ENCODE measurements at places on chromosomes 6 and 20.

GRCh38 chr20:33443006-33443511 is 504 bp downstream of the SNTA1 start:
- DNase-seq: no peak

- DNase-seq: no peak
These were observed 29.1 kb downstream of the MRAP2 start for GRCh38 chr6:84062519-84063154.

DNA sequence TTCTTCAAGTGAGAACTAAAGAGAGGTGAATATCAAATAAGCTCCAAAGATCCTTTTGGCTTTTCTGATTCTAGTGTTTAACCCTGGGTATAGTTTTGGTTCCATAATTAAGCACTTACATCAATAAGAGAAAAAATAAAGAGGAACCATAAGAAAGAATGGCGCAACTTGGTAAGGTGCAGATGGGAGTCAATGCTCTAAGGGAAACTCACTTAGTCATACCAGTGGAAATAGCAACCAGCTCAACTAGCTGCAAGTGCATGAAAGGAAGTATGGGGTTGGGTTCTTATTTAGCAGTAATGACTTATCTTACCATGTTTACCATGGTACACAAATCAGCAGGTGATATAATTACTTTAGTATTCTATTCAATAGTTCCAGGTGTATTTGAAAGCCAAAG is 296.5 kb upstream of the RUNX2 start:
- DNase-seq: no peak

DNA sequence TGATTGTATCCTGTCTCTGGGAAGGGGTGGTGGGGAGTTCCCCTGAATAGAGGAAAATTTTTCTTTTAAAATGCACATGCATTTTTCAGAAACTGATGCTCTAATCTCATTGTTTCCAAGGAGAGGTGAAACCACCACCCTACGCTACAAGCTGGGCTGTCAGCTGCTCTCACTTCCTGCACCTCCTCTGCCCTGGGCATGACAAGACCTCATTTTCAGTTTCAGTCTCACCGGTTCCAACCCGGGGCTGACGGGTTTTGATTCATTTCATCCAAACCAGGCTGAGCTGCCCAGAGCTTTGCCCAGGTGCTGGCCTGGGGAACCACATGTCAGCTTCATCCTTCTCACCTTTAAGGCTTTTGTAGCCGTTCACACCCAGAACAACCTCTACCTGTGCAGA is 99.7 kb downstream of the EYA2 start:
- DNase-seq: no peak

GRCh38 chr20:5211803-5212714 is 85.3 kb downstream of the CDS2 start:
- no peak for DNase-seq

DNA sequence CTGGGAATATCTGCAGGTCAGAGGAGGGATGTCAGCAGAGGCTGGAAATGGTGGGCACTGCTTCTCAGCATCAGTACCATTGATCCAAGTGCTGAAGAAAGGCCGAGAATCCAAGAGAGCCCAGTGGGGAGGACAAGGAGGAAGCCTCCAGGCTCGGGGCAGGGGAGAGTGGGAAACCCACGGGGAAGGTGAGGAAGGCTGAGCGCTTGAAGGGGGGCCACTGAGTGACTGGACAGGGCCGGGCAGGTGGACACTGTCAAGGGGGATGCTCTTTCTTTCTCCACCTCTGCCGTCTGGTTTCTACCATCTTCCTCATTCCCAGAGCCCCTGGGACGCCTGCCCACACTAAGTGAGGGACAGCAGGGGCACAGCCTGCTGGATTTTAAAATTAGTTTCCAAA is 335.0 kb downstream of the CDH4 start:
- no peak for DNase-seq

All from stimulated activated CD8-positive, alpha-beta memory T cell treated with anti-CD3 and anti-CD28 coated beads, Interleukin-7, amount 100 ng/mL, for 1 hour (primary cell).